ENCODE measurements at places on chromosomes 12 and 14.

- no peak for DNase-seq
Measured at GRCh38 chr14:74510223-74510931, 16.8 kb downstream of the ISCA2 start.

DNA sequence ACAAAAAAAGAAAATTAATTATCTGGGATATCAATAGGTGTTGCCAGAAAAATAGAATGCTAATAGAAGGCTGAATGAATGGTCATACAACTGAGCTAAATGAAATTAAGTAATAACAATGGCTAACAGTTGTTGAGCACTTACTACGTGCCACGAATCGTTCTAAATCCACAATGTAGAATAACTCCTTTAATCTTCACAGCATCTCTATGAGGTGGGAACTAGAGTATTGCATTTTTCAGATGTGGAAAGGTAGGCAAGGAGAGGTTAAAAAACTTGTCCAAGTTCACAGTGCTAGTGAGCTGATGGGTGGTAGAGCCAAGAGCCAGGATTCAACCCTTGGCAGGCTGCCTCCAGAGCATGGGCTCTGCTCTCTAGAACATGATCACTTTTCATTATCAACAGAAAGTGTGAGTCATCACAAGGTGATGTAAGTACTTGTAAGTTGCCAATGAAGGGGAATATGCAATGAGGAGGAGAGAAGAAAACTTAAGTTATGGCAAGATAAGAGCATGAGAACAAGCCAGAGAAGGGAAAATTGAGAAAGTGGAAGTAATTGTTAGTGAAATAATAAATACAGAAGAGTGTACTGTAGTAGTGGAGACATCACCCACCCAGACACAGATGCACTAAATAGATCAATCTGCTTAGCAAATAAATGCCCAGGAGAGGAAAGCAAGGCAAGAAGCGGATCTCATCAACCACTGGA is 122.1 kb downstream of the PRKD1 start:
- DNase-seq = peak; percentile 91

GRCh38 chr12:70045514-70045913 is 197.7 kb upstream of the CNOT2 start:
- DNase-seq = no peak

DNA sequence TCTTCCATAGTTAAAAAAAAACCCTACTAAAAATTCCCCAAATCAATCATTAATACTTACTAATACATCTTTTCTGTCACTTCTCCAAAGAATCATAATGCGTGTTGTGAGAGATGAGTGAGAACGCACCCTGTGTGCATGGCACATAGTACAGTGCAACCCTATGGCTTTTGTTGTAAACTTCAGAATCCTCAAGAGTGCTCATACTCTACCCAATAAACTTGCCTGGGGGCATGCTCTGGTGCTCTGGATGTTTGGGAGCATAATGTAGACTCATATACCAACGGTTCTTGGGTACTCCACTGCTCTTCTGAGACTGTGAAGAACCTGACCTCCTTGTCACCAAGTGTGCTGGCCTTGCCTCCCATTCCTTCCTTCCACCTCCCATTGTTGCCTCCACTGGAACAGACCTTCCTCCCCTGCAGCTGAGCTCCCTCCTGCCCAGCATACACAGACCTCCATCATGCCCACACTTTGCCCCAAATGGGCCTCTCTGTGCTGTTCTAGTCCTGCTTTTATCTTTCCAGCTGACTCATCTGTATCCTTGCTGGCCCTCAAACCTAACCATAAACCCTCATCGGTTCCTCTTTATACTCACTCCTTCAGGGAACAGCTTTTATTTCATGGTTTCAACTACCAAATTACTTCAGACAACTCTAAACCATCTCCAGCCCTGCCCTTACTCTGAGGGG is 8.9 kb downstream of the DCP1B start:
- DNase-seq = no peak

GRCh38 chr12:105637470-105637869 is 307.0 kb downstream of the C12orf75 start:
- DNase-seq = no peak

- no peak for DNase-seq
Measured at GRCh38 chr12:51870504-51870903, 17.4 kb upstream of the ANKRD33 start.

Measured in fibroblast of skin of right quadriceps (primary cell).